ENCODE measurements at places on chromosomes 4 and X. TPM values are rescaled to one million over a fixed set of nuclear protein-coding genes. Genes with fewer than 3 reads are reported as not detected.

Gene GJB1
- total RNA-seq, result not detected

- DNase-seq, result peak; percentile 6
Measured at GRCh38 chr4:107183155-107183774, 147.2 kb upstream of the DKK2 start.

DNA sequence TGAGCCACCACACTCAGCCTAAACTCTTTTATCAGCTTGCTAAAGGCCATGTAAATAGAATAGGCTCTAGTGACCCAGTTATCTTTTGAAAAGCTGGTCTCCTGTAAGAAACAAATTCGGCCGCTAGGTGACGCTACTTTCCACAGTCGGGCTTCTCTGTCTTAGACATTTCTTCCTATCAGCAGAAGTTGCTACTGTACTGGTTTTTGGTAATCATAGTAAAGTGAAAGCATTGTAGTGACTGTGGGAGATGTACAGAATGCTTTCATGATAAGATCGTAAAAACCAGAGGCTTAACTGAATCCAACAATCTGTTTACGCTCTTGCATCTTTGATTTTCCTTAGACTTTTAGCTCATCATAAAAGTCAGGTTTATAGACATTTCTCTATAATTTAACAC, 82.6 kb downstream of the GK start:
- DNase-seq, result peak; percentile 90

- peak; percentile 10 for DNase-seq
Measured at GRCh38 chr4:152436384-152436783, 99.5 kb downstream of the FBXW7 start.

DNA sequence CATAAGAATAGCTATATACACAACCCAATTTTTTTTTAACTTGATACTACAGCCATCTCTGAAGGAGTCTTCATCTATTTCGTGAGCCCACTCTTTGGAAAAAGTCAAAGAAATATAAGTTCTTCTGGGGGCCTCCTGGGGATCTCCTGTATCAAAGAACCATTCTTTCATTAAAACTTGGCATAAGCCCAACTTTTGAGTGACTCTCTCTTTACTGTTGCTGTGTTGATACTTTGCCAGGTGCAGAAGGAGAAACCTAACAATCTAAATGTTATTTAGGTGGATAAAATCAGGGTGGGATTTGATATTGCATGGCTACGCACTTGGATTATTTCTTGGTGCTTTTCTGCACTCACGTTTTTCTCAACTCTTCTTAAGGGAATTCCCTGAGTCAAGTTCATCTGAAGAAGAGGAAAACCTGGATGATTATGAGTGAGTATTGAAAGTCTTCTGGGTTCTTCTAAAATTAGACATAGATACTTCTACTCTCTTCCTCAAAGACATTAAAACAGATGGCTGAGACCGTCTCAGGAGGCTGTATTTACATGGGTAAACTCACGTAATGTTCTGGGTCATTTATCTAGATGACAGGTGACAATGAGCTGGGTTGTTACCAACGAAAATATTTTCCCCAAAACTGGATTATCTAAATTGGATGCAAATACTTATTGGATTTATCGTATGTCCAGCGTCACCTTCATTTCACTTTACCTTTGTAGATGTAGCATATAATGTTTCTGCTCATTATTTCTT, 25.2 kb downstream of the BMX start:
- DNase-seq, result no peak

GRCh38 chr4:4871242-4871572, 11.7 kb downstream of the MSX1 start:
- no peak for DNase-seq

GRCh38 chr4:15779306-15779705, 1.2 kb downstream of the CD38 start:
- DNase-seq, result peak; percentile 23

DNA sequence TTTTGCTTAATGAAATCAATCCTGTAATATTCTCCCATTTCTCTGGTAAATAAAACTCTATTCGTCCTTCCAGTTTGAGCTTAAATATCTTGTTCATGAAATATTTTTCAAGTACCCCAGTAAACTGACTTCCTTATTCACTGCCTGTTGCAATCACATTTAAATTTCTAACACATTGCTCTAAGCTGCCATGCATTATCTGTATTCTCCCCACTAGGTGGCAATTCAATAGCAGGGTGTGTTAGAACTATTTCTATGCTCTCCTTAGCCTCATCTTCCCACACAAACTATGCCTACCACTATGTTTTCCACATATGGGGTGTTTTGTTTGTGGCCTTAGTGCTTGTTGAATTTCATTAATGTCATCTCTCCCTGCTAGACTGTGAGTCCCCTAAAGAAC, 377.1 kb upstream of the HS3ST1 start:
- DNase-seq, result no peak
